ENCODE measurements at places on chromosomes 7 and 10. TPM values are rescaled to one million over a fixed set of nuclear protein-coding genes. Genes with fewer than 3 reads are reported as not detected.

- no peaks in the 10 kb centered on the region for H3K4me1 ChIP-seq
- DNase-seq = no peak
- no peak overlapping the region for H3K27ac ChIP-seq
- no peak overlapping the region for H3K4me3 ChIP-seq
- H3K27me3 ChIP-seq = no peaks in the 10 kb centered on the region
These were observed 50.1 kb upstream of the GDF10 start for GRCh38 chr10:47249881-47250280.

DNA sequence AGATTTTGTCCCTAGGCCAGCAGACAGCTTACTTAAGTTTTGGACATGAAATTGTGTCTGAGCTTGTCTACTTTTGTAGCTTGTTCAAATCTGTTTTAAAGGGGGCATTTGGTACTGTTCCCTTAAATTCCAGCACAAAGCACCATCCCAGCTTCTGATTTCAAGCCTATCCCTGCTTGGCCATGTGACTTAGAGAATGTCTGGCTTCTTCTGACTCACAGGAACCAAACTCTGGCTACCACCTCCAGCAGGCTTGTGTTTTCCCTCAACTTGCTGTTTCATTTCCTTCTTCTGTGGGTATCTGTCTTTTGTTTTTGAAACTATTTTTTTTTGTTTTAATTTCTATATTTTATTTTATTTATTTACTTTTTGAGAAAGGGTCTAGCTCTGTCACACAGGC, 97.9 kb upstream of the FZD8 start:
- no peak overlapping the region for H3K27ac ChIP-seq
- no peaks in the 10 kb centered on the region for H3K36me3 ChIP-seq
- H3K27me3 ChIP-seq = no peaks in the 10 kb centered on the region
- no peaks in the 10 kb centered on the region for H3K4me1 ChIP-seq

DNA sequence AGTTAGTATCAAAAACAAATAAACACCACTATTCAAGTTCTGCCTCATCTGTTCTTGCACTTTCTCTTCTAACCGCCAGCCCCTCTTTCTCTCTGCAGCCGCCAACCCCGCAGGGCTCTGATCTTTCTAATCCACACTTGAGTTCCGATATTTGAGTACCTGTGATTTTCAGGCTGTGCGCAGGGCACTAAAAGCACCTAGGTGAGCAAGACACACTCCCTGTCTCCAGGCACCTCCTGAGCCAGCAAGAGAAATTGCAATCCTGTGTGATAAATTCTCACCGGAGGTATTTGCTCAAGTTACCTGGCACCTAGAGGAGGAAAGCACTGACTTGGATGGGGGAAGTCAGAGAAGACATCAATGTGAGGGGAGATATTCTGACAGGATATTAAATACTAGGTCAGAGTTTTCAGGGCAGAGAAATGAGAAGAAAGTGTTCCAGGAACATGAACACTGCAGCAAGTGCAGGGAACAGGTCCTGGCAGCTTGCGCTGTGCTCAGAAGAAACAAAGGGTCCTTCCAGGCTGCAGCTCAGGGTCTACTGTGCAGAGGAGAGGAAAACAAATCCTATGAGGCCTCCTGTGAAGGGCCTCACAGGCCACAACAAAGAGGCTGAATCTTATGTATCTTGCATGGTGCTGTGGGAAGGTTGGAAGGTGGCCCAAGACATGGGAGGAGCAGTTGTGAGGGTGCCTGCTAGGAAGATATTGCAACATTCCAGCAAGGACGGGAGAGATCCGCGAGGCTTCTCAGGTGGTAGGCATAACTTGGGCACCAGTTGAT, 568.7 kb upstream of the MGMT start:
- no peak for DNase-seq
- no peaks in the 10 kb centered on the region for H3K36me3 ChIP-seq
- H3K27ac ChIP-seq = no peak overlapping the region
- H3K4me3 ChIP-seq = no peak overlapping the region

UROS gene
- 61.1 TPM for total RNA-seq

DGKI gene
- total RNA-seq = not detected

C7orf57 gene
- total RNA-seq = not detected
